ENCODE measurements at places on chromosomes 6 and 20. TPM values are rescaled to one million over a fixed set of nuclear protein-coding genes. Genes with fewer than 3 reads are reported as not detected.

GRCh38 chr20:63409066-63409833, 48.1 kb upstream of the CHRNA4 start:
- DNase-seq, result no peak

GRCh38 chr6:136992113-136992512, 52.7 kb downstream of the IL20RA start:
- DNase-seq, result no peak

Gene CCM2L
- total RNA-seq, result 0.11 TPM

DNA sequence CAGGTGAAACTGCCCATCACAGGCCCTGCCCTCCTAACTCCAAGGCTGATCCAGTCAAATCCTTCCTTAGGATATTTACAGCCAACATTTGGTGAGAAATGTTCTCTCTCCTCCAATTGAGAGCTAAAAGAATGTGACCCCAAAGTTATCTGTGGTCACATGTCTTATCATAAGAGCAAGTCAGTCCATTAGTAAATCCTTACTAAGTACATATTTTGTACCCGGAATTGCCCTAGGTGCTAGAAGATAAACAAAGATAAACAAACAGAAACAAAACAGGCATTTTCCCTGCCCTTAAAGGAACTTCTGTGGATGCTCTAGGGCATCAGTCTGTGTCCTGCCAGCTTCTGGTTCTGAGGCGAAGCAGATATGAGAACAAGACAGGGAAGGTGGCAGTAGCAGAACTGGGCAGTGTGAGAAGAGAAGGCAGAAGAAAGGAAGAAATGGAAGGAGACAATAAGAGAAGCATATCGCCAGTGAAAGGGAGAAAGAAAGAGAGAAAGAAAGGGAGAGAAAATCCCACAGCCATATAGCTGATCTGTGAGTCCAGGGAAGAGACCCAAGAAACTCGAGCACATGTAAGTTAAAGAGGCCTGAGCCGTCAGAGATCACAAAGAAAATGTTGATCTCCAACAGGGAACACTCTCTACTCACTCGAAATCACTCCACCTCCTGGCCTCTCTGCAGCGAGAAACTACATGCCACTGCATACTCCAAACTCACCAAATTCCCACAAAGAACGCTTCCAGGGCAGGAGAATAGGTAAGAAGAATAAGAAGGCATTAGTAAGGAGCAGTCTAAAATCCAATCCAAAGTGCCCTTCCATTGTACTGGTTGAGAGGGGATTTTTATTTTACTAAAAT, 41.7 kb downstream of the CDK5RAP1 start:
- no peak for DNase-seq

Gene HLA-DPA1
- 0.50 TPM for total RNA-seq

Gene FKBP1C
- 0.32 TPM for total RNA-seq

Gene COX4I2
- not detected for total RNA-seq

DNA sequence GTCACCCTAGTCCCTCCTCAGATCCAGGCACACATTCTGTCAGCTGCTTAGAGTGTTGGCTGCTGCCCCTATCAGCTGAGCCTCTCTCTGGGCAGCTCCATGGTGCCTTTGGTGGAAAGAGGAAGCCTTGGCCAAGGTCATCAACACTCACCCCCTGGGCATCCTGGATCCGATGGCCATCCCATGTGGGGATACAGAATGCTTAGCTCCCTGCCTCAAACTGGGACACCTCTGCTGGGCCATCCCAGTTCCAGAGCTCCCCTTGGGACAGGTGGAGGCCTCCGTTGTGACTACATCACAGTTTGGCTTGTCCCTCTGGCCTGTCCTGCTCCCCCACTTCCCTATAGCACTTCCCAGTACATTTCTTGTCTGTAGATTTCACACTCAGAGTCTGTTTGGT, 45.6 kb downstream of the TOX2 start:
- no peak for DNase-seq

Gene NOTCH4
- 0.57 TPM for total RNA-seq

GRCh38 chr20:2156666-2157624, 55.3 kb downstream of the STK35 start:
- DNase-seq, result no peak

DNA sequence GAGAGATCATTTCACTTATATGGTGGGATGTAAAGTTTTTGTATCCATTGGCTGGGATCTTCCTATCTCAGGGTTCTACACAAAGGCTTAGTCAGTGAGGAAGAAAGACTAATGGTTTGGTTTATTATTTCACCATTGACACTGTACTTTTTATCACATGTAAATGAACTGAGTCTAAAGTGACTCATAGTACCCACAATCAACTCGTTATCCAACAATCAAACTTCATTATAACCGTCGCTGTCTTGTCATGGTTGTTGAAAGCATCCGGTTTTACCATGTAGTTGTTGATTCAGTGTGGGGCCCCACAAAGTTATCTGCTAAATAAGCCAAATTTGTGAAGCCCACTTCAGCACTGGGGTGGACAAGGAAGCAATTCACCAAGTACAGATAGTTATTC, 55.8 kb upstream of the MTRF1L start:
- peak; percentile 71 for DNase-seq

DNA sequence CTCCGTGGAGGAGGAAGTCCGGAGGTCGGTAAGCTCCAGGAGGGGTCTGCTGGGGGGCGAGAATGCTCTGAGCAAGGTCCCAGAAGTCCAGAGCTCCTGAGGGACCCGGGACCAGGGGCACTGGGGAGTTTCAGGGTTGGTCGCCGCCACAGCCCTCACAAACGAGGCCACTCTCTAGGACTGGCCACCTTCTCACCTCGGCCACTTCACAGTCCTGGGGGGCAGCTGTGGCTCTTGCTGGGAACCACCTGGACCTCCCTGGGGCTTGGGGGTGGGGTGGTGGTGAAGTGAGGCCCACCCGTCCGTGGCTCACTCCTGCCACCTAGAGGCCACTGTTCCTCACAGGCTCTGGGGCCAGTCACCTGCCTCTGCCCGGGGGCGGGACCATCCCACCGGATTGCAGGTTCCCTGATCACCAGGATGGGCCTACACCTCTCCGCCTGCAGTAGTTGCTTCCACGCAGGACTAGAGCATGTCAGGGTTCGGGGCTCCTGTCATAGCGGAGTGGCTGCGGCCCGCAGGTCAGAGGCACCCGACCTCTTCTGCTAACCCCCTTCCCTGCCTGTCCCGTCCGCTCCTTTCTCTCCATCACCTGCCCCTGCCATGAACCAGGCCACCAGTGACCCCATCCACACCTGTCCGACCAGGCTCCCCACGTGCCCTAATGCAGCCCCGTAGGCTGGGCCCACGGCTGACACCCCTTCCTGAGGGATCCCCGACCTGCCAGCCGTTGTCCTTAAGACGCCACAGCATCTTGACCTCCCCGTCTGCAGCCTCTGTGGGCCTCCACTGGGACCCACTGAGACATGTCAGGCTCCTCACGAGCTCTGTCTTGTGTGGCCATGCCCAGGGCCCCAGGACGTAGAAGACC, 5.1 kb upstream of the TCEA2 start:
- DNase-seq, result no peak

DNA sequence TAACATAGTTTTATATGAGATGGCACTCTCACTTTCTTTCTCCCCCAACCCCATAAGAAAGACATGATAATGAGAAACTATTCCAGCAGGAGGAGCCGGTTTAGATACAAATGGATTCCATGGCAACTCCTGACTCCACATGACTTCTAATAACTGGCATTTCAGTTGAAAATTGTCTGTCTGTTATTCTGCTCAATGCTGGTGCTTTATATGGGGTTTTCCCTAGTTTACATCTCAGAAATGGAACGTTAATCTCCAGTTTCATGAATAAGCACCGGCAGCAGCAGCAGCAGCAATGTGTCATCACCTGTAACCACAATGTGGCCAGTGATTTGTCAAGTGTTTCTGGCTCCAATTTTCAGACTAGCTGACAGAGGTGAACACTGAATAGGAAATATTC, 8.0 kb upstream of the SIM1 start:
- DNase-seq, result peak; percentile 56

Gene TMEM14A
- 26.1 TPM for total RNA-seq

DNA sequence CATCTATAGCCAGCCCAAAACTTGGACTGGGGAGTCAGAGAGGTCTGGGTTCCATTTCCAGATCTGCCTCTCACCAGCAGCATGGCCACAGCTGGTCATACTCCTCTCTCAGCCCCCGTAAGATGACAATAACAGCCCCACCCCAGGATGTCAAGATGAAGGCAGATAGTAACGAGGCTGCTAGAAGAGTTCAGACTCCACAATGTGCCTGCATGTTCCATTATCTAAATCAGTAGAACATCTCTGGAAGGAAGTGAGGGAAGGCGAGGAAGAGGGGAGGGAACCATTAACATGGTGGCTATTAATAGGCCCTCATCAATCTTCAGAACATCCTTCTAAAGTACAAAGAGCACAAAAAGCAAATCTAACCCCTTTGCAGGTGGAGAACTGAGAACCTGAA, 98.0 kb upstream of the KCNG1 start:
- no peak for DNase-seq

DNA sequence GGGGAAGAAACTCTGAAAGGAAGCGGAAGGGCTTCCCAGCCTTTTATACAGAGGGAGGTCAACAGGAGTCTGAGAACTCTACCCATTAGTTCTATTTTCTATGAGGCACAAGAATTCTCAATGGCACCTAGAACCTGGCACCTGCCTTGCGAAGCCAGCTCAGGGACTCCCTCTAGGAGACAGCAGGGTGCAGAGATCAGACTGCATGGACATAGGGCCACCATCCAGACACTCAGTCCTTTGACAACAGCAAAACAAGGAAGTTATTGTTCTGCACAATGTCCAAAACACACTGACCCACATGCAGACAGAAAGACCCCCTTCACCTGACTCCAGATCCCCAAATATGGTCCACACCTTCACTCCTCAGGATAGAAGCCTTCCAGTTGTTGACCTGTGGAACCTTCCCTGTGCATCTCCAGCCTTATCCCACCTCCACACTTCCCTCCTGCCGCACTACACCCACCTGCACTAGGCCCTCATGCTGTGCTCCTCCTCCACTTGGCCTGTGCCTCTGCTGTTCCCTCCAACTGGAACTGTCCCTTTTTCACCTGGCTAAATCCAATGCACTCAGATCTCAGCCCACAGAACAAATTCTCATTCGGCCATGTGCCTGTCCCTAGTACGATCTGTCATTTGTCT, 27.8 kb downstream of the ACSS1 start:
- no peak for DNase-seq

DNA sequence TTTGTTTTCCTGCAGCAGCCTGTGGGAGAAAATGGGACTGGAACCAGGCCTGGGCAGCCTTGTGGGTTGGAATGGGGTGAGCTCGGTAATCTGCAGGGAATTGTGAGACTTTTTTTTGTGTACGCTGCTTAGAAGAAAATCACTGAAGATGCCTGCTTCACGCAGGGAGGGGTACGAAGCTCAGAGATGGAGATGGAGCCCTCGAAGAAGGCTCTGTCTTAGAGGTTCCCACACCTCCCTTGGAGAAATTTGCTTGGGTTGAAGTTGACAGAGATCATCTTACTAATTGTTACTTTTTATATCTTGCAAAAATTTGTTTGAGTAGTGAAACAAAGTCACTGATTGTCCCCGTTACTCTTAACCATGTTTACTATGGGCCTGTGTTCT, 894 bp downstream of the PYGB start:
- no peak for DNase-seq

- no peak for DNase-seq
These were observed 86.0 kb upstream of the BHLHE23 start for GRCh38 chr20:63092660-63093215.

Gene TRIM10
- total RNA-seq, result not detected

- DNase-seq, result no peak
These were observed 859 bp upstream of the BIRC7 start for GRCh38 chr20:63234693-63235398.

GRCh38 chr6:136792095-136792409, 225 bp downstream of the MAP3K5 start:
- DNase-seq, result no peak
